Omental fat pad (tissue), 4 donors: ENCODE measurements at places on chromosomes 6 and 20.

- no peak for DNase-seq
Observed at GRCh38 chr20:47863315-47863965, 78.2 kb upstream of the SULF2 start.

- DNase-seq = no peak
Observed at GRCh38 chr20:48737434-48738093, 90.2 kb downstream of the PREX1 start.

DNA sequence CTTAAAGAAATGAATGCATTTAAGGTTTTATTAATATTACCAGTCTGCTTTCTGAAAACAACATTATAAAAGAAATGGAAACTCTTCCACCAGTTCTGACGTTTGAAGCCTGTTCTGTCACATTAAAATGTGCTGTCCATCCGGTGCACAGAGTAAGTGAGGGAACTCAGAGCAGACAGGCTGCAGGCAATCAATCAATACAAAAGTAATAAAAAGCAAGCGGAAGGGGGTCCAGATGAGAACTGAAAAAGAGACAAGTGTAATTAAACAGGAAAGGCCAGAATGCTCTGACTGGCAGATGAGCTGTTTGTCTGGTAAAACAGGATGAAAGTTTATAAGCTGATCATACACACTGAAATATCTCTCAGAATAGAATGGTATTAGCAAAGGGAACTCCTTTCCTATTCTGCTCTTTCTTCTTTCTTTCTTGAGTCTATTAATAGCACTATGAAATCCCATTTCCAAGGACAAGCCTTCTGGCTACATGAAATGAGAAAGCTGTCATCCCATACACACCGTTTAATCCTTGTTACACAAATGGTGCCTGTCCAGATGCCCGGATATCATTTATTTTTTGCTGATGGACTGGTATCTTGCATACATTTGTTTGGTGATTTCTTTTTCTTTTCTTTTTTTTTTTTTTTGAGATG, 94.3 kb downstream of the RAMACL start:
- no peak for DNase-seq

DNA sequence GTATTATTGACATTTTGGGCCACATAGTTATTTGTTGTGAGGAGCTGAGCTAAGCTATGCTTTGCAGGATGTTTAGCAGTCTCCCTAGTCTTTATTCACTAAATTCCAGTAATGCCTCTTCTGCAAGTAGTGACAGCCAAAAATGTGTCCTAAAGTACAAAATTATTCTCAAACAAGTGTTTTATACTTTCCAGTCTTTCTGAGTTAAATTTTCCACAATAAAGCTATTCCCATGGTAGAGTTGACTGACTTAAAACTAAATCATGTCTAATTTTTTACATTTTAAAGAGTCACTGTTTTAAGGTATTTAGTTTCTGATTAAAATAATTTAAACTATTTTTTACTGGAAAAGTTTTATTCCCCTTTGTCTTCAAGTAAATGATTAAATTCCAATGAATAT, 717.8 kb upstream of the HS3ST5 start:
- DNase-seq = no peak

GRCh38 chr6:27863962-27864905, 48.0 kb downstream of the OR2B2 start:
- no peak for DNase-seq
